Substantia nigra (tissue), 51 donors: ENCODE measurements at places on chromosomes 2 and 18.

- no peak for DNase-seq
Measured at GRCh38 chr2:240932001-240932723, 26.0 kb downstream of the CROCC2 start.

DNA sequence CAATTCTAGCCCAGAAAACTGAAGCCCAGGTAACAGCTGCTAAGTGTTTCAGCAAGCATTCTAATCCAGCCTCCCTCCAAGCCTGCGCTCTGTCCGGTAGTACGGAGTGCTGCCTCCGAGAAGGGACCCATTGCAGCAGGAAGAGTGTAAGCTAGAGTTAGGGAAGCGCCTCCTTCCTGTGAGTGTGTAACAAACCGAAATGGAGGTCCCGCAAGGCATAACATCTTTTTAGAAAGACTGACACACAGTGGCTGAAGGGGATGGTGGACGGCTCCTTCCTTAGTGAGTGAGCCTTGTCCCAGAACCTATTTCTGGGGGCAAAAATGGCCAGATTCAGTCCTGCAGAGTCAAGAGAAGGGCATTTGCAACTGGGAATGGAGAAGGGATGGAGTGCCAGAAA lies 12.2 kb downstream of the PKDCC start:
- DNase-seq: no peak

DNA sequence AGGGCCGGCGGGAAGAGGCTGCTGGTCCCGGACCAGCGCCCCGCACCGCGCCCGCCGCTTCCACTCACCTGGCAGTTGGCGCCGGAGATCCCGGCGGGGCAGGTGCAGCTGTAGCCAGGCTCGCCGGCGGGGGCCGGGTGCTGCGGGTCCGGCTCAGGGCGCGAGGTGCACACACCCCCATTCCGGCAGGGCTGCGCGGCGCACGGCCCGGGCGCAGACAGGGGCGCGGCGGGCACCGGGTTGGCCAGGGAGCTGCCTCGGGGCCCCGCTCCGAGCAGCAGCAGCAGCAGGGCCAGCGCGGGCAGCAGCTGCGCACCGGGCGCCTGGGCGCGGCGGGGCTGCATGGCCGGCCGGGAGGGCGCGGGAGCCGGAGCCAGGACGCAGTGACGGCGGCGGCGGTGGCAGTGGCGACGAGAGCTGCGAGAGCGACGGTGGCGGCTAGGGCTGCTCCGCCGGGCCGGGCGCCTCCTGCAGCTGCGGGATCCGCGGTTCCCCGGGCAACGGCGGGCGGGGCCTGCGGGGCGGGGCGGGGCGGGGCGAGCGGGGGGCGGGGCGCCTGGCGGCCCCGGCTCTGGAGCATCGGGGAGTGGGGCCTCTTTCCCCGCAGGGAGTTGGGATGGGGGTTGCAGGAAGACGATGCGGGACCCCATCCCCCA lies at the start of gene DNER:
DNER (minus strand) TSS at position 476 of the 656 bp plus-strand sequence; CDS start at position 344, 132 bp downstream.
- peak; percentile 59 for DNase-seq

DNA sequence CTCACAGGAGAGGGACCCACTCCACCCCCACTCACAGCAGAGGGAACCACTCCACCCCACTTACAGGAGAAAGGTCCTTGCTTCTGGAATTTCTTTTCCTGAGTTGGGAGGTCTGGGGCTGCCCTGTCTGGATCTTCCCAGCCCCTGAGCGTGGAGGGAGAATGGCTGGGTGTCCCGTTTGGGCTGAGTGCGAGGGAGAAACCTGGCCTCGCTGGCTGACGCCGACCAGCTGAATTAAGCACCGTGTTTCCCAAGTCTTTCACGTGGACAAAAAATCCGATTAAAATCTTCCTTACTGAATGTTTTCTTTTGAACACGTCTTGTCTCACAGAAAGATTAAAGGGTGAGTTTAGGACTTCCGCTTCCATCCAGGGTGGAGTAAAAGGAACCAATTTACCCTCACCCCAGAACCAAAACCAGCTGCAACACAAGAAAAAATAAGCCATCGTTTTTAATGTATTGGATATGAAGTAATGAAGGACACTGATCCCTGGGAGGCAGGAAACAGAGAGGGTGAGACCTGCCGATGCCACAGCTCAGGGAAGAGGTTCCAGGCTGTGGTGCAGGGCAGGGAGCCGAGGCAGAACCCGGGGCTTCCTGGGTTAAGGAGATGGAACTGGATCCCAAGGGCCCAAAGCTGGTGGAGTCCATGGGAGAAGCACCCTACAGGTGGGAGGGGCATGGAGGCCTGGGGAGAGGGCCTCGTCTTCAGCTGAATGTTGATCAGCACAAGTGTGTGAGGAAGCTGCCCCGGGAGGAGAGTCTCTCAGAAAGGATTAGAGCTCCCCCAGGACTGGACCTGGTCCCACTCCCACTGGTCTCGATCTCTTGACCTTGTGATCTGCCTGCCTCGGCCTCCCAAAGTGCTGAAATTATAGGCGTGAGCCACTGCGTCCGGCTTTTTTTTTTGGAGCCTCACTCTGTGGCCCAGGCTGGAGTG lies 60.3 kb downstream of the RTP5 start:
- DNase-seq: no peak

- peak; percentile 62 for DNase-seq
Measured at GRCh38 chr2:95024371-95024770, 1.1 kb upstream of the MAL start.
